Muscle of arm (tissue), 14 donors: ENCODE measurements at places on chromosomes 7 and 10. TPM values are rescaled to one million over a fixed set of nuclear protein-coding genes. Genes with fewer than 3 reads are reported as not detected.

ACADSB gene
- 15.1 TPM for polyA plus RNA-seq

CREB5 gene
- 65.7 TPM for polyA plus RNA-seq

EBF3 gene
- polyA plus RNA-seq = 71.8 TPM

AKR1D1 gene
- 0.10 TPM for polyA plus RNA-seq

LMTK2 gene
- 7.0 TPM for polyA plus RNA-seq

SLC13A1 gene
- not detected for polyA plus RNA-seq

DNA sequence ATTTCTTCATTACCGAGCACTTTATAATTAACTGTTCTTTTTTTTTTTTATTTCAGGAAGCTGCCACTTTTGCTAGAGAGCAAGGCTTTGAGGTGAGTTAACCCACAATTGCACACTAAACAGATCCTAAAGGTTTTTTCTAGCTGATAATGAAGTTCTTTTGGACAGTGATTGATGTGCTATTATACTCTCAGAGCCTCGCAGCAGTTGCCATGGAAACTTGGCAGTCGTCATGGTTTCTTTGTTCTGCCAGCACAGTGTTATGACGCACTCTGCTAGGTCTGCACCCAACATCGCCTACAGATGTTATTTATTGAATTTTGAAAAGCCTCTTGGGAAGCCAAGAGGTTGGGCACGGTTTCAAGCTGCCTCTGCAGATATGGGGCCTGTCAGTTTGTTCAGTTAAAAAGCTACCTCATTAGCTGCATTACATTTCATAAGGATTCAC, 237.2 kb upstream of the KAT6B start:
- peak; percentile 89 for DNase-seq

DNA sequence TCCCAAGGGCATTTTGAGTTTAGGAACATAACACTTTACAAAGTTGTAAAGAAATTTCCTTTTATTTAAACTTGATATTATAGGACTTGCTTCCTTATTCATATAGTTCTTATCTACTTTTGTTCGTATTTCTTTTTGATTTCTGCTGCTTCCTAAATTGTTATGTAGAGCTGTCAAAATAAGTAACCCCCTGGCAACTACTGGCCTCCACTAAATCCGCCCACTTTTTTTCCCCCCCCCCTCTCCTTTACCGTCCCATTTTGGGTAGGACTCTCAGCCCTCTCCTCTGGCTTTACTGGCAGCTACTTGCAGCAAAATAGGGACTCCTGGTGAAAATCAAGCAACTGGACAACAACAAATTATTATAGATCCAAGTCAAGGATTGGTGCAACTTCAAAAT, 1.1 kb downstream of the SP4 start:
- DNase-seq = no peak

DNA sequence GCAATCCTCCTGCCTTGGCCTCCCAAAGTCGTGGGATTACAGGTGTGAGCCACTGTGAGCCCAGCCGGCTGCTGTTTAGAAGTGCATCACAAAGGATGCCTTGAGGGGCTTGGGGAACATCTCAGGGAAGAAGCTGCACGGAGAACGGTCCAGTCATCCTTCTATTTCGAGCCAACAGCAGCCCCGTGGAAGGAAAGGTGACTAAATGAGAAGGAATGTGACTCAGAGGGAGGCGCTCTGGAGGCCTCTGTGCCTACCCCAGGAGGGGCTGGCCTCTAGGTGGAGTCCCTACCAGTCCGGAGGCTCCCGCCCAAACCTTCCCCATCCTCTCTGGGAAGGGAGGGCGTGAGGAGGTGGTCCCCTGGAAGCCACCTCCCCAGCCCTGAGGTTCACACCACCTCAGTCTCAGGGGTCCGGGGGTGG, 76.2 kb downstream of the CTBP2 start:
- DNase-seq = no peak

DNA sequence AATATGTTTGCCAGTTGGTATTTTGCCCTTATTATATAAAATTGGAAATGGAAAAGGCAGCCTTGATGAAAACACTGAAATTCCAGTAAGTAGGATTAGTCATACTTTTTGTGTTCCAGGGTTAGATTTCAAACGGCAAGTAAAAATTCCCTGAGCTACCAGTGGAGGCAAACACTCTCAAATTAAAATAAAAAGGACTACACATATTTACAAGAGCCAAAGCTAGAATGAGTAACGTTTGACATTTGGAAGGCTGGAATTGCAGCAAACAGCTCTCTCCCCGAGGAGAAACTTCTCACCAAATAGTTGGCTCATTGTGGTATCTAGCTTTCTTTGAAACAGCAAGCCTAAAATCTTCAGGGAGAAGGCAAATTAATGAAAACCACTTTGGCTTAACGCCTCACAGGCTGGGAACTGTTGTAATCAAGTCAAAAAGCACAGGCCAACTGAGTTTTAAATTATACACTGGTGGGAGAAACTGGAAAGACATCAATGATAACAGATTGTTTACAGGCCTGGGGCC, 288.4 kb downstream of the SNX13 start:
- peak; percentile 90 for DNase-seq

- no peak for DNase-seq
Measured at GRCh38 chr10:124153023-124153826, 59.8 kb upstream of the CHST15 start.

DNA sequence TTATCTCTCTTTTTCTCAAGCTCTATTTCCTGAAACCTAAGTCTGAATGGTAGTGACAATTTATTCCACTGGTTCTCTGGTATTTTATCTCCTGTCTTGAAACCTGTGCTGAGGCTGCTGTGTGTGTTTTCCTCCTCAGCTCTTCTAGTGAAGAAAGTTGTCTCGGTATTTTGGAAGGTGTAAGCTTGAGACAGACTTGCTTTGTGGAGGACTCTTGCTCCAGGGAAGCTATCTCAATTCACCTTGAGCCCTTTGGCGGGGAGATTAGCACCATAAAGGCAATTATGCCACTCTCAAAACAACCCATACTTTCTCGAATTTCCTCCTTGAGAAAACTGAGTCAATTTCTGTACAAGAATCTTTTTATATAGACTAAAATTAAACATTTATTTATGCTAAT, 141.6 kb downstream of the THSD7A start:
- no peak for DNase-seq

- no peak for DNase-seq
Measured at GRCh38 chr7:122013065-122013464, 131.0 kb downstream of the AASS start.

GRCh38 chr7:7989133-7989532, 20.5 kb downstream of the GLCCI1 start:
- DNase-seq = no peak

- no peak for DNase-seq
Measured at GRCh38 chr10:68816796-68817412, 10.4 kb upstream of the STOX1 start.

- no peak for DNase-seq
Measured at GRCh38 chr10:11447586-11447985, 163.9 kb downstream of the USP6NL start.

DNA sequence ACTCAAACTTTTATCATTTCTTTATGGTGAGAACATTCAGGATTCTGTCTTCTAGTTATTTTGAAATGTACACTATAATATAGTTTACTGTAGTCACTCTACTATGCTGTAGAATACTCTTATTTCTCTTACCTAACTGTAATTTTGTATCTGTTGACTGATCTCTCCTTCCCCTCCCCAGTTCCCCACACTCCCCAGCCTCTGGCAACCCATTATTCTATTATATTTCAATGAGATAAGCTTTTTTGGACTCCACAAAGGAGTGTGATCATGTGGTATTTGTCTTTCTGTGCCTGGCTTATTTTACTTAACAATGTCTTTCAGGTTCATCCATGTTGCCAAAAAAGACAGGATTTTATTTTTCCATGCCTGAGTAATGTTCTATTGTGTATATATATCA, 71.4 kb upstream of the DYNC1I1 start:
- no peak for DNase-seq
